ENCODE measurements at places on chromosomes 13 and 19. TPM values are rescaled to one million over a fixed set of nuclear protein-coding genes. Genes with fewer than 3 reads are reported as not detected.
A peak's percentile ranks its signal among the peaks of the same experiment; 100 is the strongest.

DNA sequence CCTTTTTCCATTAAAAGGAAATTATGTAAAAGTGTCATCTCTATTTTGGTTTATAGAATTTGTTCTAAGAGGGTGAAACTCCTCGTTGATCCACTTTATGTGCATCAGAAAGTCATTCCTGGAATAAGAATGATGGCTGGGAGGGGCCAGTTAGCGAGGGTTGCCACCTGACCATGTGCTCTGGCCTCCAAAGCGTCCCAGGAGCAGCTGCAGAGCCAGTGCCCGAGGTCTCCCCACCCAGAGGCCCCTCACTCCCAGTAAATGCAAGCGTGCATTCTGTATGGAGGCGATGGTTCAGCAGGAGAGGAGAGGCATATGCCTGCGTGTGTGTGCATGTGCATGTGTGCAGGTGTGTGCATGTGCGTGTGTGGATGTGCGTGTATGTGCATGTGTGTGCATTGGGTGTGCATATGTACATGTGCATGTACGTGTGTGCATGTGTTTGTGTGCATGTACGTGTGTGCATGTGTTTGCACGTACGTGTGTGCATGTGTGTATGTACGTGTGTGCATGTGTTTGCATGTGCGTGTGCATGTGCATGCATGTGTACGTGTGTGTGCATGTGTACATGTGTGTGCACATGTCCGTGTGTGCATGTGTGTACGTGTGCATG, 345.8 kb downstream of the TEX29 start:
- DNase-seq = no peak

- DNase-seq = no peak
These were observed 263.6 kb downstream of the OXGR1 start for GRCh38 chr13:96730676-96731075.

GRCh38 chr13:79483086-79483706, 2.2 kb downstream of the NDFIP2 start:
- no peak for DNase-seq

DNA sequence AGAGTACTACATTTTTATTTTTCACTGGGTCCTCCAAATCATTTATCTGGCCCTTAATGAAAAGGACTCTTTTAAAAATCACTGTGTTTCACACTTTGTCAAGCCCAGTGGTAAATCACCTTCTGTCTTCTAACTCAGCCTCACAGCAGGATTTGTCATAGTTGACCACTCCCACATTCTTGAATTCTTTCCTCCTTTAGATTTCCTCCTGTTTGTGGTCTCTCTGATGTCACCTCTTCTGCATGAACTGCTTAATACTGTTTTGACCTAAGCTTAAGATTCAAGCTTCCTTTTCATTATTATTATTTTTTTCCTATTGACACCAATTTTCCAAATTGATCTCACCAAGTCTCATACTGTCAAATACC, 899.8 kb upstream of the MIR17HG start:
- no peak for DNase-seq

- DNase-seq = peak; percentile 87
These were observed at the start of gene KDELR1 for GRCh38 chr19:48391100-48392005. TSS of gene KDELR1 (minus strand) at chr19:48391551. CDS start at chr19:48391358, 193 bp downstream.

GRCh38 chr19:4012092-4012974, 4.8 kb downstream of the PIAS4 start:
- peak; percentile 12 for DNase-seq

GRCh38 chr19:2983351-2984214, 6.2 kb downstream of the TLE6 start:
- peak; percentile 49 for DNase-seq

GRCh38 chr19:42051166-42052115, 18.6 kb downstream of the GRIK5 start:
- no peak for DNase-seq

GRCh38 chr13:76790526-76790925, 95.7 kb downstream of the KCTD12 start:
- no peak for DNase-seq

DNA sequence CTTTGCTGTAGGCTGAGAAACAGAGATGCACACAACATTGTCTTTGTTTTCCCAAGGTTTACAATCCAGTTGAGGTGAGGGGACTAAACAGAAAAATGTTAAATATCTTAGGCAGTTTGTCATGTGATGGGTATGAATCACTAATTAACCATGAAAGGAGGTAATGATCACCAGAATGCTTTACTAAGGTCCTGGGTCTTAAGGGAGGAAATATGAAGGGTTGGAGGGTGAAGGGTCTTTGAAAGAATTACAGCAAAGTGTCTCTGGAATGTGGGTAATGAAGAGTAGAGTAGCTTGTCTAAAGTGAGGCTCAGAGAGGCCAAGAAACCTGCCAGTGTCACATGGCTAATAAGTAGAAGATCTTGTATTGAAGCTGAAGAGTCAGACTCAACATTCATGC, 19.0 kb downstream of the BIVM start:
- DNase-seq = no peak

GRCh38 chr13:112895521-112896465, 73.2 kb upstream of the MCF2L start:
- DNase-seq = no peak

- DNase-seq = no peak
These were observed 12.8 kb downstream of the TMEM255B start for GRCh38 chr13:113771709-113772331.

- DNase-seq = no peak
These were observed 4.6 kb downstream of the PPP1R14A start for GRCh38 chr19:38251564-38252051.

GRCh38 chr19:47891923-47892666, 6.0 kb upstream of the SULT2A1 start:
- no peak for DNase-seq

GRCh38 chr13:41150058-41150457, 17.5 kb upstream of the KBTBD6 start:
- DNase-seq = no peak

DNA sequence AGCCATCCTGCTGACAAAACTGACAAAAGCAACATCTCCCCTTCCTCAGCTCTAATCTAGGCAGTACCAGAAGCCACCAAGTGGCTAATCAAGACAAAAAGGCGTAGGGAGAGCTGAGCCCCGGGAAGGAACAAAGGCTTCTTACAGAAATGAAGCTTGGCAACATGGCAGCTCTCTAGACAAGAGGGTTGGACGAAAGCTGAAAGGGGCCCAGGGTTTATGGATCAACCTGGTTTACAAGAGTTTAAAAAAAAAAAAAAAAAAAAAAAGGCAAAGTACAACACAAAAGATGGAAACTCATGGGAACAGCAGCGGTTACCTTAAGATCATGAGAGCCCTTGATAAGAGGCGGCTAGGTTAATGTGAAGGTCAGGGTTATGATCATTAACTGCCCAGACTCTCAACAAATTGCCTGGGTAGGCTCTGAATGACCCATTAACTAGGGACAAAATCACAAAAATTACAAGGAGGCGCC, 14.0 kb downstream of the ZC3H4 start:
- DNase-seq = no peak

- no peak for DNase-seq
These were observed 663 bp downstream of the SLITRK6 start for GRCh38 chr13:85798556-85798955.

DNA sequence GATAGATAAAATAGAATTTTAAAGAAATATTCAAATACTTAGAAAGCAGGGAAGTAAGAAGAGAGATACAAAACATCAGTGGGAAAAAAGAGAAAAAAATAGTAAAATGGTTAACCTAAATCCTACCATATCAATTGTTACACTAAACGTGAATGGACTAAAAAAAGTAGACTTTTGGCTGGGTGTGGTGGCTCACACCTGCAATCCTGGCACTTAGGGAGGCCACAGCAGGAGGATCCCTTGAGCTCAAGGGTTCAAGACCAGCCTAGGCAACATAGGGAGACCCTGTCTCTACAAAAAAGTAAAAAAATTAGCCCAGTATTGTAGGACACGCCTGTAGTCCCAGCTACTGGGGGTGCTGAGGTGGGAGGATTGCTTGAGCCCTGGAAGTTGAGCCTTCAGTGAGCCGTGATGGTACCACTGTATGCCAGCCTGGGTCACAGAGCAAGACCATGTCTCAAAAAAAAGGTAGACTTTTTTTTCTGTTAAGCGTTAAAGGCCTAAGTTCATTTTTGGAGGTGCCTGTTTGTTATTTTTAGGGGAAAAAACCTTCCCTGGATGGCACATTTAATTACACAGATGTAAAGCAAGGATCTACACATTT, 29.6 kb downstream of the KLF5 start:
- no peak for DNase-seq

DNA sequence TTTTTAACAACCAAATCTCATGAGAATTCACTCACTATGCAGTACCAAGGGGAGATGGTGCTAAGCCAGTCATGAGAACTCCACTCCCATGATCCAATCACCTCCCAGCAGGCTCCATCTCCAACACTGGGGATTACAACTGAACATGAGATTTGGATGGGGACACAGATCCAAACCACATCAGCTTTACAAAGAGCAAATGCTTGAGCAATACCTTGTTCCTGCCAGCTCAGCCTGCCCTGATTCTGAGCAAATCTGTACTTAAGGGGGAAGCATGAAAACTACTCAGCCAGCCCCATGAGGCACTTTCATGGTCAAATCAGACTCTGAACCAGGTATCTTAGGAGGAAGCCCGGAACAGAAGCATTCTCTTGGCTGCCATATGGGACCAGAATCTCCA, 259.9 kb downstream of the TBC1D4 start:
- DNase-seq = no peak

- DNase-seq = no peak
These were observed 1684.2 kb upstream of the SLC10A2 start for GRCh38 chr13:104750377-104750776.

DNA sequence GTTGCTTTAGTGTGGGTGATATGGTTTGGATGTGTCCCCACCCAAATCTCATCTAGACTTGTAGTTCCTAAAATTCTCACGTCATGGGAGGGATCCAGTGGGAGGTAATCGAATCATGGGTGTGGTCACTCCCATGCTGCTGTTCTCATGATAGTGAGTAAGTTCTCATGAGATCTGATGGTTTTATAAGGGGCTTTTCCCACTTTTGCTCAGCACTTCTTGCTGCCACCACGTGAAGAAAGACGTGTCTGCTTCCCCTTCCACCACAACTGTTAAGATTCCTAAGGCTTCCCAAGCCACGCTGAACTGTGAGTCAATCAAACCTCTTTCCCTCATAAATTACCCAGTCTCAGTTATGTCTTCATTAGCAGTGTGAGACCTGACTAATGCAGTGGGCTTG, 26.0 kb downstream of the OR10H4 start:
- no peak for DNase-seq

- DNase-seq = no peak
These were observed 38.4 kb downstream of the ZDHHC20 start for GRCh38 chr13:21420706-21421105.

GRCh38 chr13:51626749-51627148, 42.5 kb downstream of the WDFY2 start:
- DNase-seq = no peak

DNA sequence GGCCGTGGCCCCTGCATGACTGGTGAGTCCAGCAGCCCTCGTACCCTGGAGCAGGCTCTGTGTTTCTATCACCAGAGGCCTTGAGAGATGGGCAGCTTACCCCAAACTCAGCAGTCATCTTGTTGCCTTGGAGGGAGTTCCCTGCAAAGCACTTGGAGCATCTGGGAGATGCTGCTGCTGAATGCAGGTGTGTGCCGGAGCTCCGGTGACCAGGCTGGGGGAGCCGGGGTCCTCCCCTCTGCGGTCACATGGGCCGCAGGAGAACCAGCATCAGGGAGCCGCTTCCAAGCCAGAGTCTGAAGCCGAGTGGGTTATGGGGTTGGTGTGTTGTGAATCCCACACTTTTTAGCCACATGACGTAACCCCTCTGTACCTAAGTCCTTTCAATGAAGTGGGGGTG, 82.8 kb downstream of the TEX29 start:
- no peak for DNase-seq

SCEL gene
- total RNA-seq = 0.41 TPM

KLF1 gene
- 0.41 TPM for total RNA-seq

CADM4 gene
- total RNA-seq = 93.3 TPM

FOXO1 gene
- 9.8 TPM for total RNA-seq

CLN5 gene
- total RNA-seq = 24.1 TPM
